ENCODE measurements at places on chromosomes 3 and 15.
A peak's percentile ranks its signal among the peaks of the same experiment; 100 is the strongest.

GRCh38 chr3:107710851-107711250, 188.1 kb downstream of the BBX start:
- DNase-seq: peak; percentile 51

DNA sequence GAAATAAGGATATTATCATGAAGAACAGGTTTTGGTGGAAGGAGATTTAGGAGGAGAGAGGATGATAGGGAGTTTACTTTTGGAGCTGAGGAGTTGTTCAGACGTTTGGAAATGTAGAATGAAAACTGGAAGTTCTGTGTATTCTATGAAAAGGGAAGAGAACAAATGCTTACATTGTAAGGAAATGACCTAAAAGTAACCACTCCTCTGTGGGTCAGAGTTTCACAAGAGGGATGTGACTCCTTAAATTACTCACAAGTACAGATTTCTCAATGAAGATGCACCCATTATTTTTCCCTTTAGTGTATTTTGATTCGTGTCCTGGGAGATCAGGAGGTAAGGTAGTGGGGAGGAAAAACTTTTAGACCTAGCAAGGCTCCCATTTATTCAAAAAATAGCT, 4.0 kb downstream of the RNF13 start:
- DNase-seq: no peak

DNA sequence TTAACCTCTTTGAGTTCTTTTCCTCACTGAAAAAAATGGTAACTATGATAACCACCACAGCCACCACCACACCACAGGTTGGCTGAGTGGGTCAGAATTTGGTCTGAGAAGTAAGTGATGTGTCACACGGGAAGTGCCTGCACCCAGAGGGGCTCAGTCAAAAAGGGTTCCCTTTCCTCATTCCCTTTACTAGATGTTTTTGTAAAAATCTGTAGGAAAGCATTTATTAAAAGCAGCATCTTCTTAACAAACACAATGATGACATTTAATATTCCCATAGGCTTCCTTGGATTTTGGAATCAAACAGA, 23.2 kb downstream of the CFAP92 start:
- no peak for DNase-seq

DNA sequence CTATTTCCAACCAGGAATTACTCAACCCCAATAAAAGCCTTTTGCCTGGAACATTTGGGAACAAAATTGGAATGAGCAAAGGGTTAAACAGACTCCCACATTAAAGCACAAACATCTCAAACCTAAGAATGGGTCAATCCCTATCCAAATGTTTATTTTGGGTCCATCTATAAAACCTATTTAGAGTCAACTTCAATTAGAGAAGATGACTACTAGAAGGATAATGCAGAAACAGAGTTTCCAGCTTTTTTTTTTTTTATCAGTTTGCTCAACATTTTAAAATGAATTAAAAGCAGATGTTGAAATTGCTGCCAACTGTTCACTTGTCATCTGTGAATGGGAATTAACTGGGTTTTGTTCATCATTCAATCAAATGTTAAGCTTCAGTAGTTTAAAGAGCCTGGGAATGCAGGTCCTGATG, 4.1 kb upstream of the TBC1D23 start:
- no peak for DNase-seq

GRCh38 chr15:99449514-99449913, 116.3 kb upstream of the MEF2A start:
- DNase-seq: no peak

DNA sequence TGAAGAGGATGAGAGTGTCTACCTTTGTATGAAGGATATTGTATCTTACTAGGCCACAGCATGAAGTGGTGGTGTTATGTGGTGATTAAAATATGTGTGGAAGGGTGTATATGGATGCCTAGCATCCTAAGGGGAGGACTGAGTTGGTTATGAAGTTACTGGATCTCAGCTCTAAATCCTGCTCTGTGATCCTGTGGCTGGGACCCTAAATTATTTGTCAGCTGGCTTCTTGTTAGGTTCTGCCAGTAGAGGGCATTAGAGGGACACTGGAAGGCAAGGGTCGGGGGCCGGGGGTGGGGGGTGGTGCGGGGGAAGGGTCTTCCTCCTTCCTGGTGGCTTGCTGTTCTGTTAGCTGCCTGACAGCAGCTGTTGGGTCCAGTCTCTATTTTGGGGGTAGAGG, 34.9 kb downstream of the MORF4L1 start:
- DNase-seq: no peak

Measured in right cardiac atrium (tissue), 5 donors.